Stimulated activated CD8-positive, alpha-beta memory T cell treated with anti-CD3 and anti-CD28 coated beads, Interleukin-15, amount 100 ng/mL, for 48 hours (primary cell): ENCODE measurements at places on chromosomes 6 and 20.

DNA sequence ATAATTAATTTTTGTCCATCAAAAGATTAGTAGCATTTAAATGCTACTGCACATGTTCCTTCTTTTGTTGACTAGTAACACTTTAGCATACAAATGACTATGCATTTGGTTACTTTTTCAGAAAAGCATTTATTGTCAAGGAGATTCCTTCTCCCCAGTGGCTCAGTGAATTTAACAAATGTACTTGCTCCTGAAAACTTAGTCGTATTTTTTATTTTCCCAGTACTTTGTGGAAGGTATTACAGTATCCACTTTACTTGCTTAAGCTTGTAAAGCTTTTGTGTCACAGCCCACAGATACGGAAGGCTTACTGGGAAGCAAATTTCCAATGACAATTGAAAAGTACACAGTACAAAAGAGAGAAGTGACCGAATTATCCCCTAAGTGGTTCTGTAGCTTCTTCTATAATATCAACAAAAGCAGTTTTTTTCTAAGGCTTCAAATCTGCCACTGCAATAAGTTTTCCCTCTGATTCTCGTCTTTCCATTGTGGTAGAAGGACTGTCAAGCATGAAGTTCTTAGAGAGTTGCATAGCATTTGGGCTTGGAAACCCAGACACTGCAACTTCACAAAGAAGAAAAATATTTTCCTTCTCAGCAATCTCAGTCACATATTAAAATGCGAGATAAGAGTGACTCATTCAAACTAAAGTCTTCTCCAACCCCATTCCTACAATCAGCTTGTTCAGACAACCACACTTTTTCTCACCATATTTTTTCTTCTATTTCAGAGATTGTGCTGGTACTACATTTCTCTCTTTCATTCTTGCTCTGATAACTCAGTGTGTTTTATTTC is 431.2 kb downstream of the GRIK2 start:
- DNase-seq: no peak

DNA sequence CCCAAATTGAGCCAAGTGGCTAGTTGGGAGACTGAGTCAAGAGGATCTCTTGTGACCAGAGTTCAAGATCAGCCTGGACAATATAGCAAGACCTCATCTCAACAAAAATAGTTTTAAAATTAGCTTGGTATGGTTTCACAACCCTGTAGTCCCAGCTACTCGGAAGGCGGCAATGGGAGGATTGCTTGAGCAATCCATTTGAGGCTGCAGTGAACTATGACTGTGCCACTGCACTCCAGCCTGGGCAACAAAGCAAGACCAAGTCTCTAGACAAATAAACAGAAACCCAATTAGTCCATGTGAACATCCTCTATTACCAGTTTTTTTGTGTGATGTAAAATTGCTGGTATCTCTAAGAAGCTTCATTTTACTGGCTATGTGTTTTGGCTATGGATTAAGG is 106.2 kb downstream of the TULP4 start:
- no peak for DNase-seq

DNA sequence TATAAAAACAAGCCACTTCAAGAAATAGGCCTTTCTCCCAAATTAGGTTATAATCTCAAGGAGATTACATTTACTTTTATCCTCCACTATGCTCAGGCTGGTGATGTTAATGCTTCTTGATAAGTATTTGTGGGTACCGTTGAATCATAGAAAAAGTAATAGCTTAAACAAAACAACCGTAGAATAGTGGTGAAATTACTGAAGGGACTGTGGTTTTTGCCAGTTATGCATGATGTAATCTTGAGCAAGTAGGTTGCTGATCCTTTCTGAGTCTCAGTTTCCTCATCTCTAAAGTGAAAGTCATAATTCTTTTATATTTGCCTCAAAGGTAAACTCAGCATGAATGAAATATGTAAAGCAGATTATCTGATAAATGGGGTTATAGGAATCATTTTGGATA is 187.3 kb upstream of the JAG1 start:
- DNase-seq: no peak

DNA sequence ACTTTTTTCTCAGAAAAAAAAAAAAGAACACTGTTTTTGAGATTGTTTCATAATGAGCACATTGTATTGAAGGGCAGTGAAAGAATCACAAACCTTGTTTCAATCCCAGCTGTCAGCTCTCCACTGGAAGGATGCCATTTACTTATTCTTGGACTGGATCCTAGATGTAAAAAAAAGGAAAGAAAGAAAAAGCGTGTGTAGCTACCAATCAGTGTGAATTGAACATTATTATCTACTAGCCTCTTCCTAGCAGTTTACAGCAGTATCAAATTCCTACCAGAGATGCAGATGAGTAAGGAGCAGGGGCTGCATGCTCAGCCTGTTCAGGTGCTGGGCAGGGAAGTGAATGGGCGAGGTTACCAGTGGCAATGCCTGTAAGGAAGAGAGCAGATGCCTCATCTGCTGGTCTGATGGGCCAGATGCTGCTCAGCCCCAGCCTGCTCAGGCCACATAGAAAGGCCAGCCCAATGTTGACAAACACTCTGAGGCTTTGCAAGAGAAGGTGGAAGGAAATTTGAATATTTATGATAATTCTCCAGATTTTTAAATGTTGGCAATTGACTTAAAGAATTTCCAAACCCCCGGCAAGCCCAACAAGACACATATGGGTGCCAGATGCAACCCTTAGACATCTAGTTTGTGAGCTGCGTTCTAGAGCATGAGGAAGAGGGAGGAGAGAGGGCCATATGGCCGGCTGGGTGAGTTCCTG is 189.5 kb downstream of the IBTK start:
- DNase-seq: no peak

- no peak for DNase-seq
Measured at GRCh38 chr6:12245763-12246718, 44.1 kb upstream of the EDN1 start.
